ENCODE measurements at places on chromosomes 6 and 20.

GRCh38 chr6:27126815-27127537 is 120.5 kb upstream of the PRSS16 start:
- peak; percentile 94 for DNase-seq

GRCh38 chr6:4780360-4780812 is 4.2 kb downstream of the CDYL start:
- no peak for DNase-seq

DNA sequence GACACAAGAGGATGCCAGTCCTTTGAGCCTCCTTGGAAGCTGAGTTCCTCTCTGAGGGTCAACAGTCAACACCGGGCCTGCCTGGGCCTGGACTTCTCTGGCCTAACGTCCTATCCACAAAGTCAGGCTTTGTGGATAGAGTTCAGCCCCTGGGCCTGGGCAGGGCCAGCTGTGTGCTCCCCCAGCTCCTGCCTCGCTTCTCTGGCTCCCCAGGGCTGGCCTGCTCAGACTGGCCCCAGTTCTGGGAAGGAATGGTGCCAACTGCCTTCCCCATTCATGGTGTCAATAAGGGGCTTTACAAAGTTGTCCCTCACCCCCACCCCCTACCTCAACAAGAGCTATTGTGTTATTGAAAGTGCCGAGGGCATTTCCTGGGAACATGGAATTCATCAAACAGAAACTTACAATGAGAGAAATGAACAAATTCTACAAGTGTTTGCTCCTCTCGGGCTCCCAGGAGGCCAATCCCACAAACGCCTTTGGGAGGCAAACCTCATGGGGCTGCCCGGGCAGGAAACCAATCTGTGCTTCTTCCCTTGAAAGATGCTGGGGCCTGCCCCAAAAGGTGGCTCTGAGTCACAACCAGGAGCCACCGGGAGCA is 26.5 kb upstream of the PPP1R14C start:
- no peak for DNase-seq

- DNase-seq = no peak
Observed at GRCh38 chr20:7155282-7155681, 387.8 kb downstream of the BMP2 start.

- peak; percentile 57 for DNase-seq
Observed at GRCh38 chr6:135323202-135323668, 142.1 kb downstream of the MYB start.

- DNase-seq = no peak
Observed at GRCh38 chr6:11810039-11810541, 31.5 kb upstream of the ADTRP start.

Measured in Karpas-422 (cell line).